ENCODE measurements at places on chromosomes 7 and 10.

- no peak for DNase-seq
These were observed 10.7 kb upstream of the FHIP2A start for GRCh38 chr10:114810926-114811325.

DNA sequence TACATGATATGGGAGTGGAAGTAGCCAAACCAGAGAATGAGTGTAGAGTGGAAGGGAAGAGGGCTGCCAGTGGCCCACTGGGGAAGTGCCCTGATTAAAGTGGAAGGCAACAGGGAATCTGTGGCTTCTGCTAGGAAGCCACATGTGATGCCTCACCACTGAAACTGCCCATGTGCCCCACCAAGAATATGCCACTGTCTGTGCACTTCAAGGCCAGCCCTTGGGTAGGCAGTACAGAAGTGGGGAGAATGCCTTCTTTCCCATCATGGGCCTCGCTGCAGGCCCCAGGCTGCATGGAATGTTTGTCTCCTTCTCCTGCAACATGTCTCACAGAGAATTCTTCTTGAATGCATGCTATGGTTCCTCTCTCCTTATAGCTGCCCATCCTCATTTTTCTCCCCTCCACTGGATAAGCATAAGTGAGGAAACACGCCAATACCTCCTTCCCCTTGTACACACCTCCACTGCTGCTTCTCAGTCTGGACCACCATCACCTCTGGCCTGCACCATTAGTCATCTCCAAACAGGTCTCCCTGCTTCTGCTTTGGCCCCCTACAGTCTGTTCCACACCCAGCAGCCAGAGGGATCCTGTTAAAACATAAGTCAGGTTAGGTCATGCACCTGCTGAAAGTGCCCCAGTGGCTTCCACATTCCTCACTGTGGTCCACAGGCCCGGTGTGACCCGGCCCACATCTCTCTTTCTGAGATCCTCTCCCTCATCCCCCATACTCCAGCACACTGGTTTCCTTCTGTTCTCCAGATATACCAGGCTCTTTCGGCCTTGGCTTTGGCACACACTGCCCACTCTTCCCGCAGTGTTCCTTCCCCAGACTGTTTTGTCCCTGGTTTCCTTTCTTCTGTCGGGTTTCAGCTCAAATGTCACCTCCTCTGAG is 37.1 kb downstream of the SNX10 start:
- no peak for DNase-seq

DNA sequence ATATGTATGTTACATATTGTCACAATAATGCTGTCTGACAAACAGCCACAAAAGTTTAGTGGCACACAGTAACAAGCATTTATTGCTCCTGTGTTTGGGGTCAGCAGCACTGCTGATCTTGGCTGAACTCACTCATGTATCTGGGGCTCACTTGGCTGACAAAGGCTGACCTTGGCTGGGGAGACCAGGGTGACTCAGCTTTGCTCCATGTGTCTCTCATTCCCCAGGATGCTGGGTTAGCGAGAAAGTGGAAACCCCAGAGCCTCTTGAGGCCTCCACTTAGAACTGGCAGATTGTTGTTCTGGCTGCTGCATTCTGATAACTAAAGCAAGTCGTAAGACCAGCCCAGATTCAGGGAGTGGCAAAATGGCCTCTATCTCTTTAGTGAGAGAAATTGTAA is 217.3 kb upstream of the HABP2 start:
- DNase-seq = no peak

DNA sequence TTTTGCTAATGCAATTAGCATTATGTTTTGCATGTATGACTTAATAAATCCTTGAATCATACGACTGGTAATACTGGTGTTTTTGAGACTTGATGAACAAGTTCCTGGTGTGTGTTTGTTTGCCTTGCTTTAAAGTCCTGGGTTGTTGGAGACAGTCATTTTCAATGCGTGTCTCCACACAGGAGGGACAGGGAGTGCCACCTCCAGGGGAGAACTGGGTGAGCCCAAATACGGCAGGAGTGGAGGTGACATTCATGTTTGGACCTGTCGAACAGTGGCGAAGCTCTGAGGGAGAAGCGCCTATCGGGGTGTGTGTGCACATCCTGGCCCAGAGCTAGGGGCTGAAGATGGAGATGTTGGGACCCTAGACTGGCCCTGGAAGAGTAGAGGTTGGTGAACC is 43.8 kb downstream of the DAGLB start:
- DNase-seq = no peak

DNA sequence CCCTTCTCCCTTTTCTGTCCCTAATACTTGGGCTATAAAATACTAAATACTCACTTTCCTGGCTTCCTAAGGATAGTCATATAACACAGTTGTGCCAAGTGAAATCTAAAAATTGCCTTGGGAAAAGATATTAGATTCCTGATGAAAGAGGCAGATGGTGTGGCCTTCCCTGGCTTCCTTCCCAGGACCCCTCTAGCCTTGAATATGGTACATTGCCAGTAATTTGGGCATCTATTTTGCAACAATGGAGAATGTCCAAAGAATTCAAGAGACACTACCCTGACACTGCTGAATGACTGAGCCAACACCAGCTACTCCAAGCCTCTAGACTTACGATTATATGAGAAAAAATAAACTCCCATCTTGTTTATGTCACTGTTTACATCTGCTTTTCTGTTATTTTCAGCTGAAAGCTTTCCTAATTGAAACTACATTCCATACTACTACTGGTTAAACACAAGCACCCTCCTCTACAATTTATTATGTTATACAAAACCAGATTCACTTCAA is 17.9 kb downstream of the COPG2 start:
- DNase-seq = no peak

DNA sequence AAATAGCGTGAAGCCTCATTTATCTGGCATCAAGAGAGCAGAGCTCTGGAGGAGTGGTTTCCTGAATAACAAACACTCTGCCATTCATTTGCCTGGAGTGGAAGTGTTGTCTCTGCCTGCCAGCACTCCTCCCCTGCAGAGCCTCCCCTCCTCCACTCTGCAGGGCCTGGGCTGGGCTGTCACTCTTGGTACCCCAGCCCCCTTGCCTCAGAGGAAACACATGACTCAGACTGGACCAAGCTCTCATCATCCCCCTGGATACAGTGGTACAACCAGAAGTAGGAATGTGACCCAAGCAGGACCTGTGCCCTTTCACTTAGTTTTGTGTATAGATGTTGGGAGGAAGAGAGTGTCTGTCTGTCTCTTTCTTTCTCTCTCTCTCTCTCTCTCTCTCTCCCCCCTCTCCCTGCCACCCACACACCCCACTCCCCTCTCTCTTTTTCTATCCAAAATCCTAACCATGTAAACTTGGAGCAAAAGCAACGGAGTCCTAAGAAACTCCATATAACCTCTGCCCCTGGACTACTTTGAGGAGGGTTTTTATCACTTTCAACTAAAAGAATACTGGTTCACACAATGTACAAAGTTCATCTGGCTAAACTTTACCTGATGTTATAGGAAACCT is 43.9 kb downstream of the DOCK4 start:
- no peak for DNase-seq

DNA sequence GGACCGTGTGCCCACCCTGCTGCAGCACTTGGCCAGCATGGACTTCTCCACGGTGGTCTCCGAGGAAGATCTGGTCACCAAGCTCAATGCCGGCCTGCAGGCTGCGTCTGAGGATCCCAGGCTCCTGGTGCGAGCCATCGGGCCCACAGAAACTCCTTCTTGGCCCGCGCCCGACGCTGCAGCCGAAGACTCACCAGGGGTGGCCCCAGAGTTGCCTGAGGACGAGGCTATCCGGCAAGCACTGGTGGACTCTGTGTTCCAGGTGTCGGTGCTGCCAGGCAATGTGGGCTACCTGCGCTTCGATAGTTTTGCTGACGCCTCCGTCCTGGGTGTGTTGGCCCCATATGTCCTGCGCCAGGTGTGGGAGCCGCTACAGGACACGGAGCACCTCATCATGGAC is 1.4 kb downstream of the RBP3 start:
- no peak for DNase-seq

DNA sequence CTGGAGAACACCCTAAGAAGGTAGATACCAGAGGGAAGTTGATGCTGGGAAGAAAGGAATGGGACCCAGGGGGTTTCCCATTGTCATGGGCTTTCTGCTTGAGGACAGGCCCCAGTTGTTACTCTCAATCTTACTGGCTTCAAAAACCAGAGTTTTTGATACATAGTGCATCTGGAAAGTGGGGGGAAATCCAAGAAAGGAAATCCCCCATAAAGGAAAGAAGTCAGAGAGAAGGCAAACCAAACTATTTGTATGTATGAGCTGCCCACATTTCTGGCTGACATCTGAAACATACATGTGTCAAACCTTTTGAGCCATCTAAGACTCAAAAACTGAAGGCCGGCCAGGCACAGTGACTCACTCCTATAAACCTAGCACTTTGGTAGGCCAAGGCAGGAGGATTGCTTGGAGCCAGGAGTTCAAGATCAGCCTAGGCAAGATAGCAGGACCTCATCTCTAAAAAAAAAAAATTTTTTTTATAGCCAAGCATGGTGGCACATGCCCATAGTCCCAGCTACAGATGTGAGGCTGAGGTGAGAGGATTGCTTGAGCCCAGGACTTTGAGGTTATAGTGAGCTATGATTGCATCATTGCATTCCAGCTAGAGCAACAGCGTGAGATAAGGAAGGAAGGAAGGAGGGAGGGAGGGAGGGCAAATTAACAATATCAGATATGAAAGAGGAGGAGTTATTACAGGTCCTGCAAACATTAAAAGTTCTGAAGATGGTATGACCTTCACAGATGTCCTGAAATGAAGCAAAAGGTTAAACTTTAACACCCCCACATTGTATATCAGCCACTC is 6.7 kb upstream of the COA1 start:
- DNase-seq = no peak

DNA sequence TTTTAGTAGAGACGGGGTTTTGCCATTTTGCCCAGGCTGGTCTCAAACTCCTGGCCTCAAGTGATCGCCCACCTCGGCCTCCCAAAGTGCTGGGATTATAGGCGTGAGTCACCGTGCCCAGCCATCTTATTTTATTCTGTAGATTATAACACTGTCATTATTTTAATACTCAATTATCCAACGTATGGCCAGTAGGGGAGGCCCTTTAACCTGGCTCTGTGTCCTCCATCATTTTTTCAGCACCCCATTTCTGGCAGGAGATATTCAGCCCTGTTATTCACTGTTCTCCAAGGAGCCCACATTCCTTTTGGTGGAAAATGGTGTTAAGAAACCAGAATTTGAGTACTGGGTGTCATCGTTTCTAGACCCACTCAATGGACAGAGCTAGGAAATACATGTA is 31.5 kb downstream of the PDSS1 start:
- no peak for DNase-seq

- DNase-seq = no peak
These were observed 123.5 kb downstream of the GLCCI1 start for GRCh38 chr7:8092140-8092539.

DNA sequence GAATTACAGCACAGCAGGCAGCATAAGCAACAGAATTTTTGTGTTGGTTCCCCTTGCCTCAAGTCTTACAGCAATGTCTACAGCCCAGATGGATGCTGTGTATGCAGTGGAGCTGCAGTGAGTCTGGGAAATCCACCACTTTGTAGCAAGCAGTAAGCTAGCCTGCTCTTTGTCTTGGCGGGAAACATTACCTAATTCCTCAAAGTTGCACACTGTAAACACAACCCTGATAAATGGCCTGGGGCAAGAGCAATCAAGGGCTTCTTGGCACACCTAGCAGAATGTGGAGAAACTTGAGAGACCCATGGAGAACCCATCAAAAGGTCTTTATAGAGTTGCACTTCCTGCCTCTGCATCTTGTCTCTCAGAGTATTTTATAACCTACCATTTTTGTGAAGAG is 102.0 kb upstream of the FOXP2 start:
- DNase-seq = no peak

- DNase-seq = no peak
These were observed 27.8 kb downstream of the ZNF33A start for GRCh38 chr10:38038107-38038931.

DNA sequence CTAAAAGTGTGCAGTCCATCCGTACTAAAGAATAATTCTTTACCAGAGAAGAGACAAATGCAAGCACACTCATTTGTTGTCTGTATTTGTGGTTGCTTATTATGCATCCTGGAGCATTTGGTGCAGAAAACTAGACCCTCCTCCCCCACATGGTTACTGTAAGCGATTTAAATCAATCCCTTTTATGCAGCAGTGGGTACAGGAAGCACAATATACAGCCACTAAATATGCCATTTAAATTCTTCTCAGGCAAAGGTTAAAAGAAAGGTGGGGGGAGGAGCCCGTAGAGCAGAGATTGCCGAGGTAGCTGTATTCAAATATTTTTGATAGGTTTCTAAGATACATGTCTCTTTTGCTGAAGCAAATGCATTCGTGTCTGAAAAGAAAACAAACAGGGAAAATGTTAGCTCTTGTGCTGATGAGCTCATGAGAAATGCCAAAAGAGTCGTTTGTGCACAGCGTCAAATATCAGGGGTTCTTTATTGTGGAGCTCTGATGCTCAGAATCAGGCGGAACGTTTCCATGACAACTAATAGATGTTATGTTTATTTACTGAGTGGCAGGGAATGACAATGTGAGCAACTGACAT is 131.3 kb upstream of the NPVF start:
- DNase-seq = no peak

- DNase-seq = no peak
These were observed 340.6 kb downstream of the SH2D4B start for GRCh38 chr10:80878330-80878729.

- no peak for DNase-seq
These were observed 39.6 kb upstream of the PROSER2 start for GRCh38 chr10:11783558-11783865.

DNA sequence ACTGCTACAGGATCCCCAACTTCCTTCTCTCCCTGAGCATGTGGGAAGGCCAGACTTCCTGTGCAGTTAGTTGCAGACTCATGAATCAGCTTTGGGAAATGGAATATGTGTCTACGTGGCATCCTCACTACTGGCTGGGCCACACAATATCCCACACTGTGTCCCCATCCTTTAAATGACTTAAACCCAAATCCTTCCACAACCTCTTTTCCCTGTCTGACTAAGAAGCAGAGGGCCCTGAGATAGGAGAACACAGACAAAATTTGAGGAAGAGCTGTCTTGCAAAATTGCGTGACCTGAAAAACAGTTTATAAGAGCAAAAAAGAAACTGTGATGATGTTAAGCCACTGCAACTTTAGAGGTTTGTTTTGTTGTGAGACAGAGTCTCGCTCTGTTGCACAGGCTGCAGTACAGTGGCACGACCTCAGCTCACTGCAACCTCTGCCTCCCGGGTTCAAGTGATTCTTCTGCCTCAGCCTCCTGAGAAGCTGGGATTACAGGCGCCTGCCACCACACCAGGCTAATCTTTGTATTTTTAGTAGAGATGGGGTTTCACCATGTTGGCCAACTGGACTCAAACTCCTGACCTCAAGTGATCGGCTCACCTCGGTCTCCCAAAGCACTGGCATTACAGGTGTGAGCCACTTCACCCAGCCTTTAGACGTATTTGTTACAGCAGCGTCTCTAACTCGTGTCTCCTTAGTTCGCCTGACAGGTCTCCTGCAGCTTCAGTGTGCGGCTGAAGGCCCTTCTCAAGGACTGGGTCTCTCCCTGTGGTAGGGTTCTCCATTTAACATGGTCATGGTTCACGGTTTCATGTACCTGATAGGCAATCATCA is 46.9 kb upstream of the SFMBT2 start:
- no peak for DNase-seq

DNA sequence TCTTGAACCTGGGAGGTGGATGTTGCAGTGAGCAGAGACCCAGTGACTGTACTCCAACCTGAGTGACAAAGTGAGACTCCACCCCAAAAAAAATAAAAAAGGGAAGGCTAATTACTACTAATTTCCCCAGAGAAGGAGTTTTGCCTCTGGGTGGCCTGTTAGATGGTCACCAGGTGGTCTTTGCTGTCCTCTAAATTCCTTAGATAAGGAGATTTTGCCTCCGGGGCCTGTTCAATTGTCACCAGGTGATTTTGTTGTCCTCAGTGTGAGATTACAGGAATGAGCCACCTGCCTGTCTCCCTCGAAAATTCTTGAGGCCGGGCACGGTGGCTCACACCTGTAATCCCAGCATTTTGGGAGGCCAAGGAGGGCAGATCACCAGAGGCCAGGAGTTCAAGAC is 24.4 kb upstream of the ZMIZ2 start:
- no peak for DNase-seq

Measured in esophagus squamous epithelium (tissue), 5 donors.